ENCODE measurements at places on chromosomes 12 and 14.
A peak's percentile ranks its signal among the peaks of the same experiment; 100 is the strongest.

GRCh38 chr12:52004042-52004648 lies 2.6 kb upstream of the TAMALIN start:
- peak; percentile 63 for DNase-seq

DNA sequence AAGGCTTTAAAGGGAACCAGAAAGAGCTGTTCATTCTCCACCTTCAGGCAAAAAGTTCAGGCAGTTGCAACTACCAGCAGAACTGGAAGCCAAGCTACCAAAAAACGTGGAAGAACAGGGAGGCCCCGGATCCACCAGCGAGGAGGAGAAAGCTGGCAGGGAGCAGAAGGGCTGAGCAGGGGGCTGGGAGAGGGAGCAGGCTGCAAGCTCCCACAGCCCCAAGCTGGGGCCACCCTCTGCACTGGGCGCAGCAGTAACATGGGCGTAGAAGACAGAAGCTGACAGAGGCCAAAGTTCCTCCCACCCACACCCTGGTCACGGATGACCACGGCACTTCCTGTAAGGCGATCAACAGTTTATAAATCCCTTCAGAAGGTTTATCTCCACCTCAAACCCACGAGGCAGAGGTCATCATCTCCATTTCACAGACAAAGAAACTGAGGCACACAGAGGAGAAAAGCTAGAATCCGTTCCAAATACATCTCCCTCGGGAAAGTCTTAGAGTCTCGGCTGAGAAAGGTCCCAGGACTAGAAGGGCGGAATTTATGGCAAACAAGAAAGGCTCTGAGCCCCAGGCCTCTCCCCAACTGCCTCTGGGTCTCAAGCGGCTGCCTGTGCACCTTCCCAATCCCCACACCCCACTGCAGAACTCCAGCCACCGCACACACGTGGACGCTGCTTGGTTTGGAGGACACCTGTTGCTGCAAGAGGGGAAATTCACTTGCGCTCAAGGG lies 1.8 kb downstream of the CCDC85C start:
- no peak for DNase-seq

DNA sequence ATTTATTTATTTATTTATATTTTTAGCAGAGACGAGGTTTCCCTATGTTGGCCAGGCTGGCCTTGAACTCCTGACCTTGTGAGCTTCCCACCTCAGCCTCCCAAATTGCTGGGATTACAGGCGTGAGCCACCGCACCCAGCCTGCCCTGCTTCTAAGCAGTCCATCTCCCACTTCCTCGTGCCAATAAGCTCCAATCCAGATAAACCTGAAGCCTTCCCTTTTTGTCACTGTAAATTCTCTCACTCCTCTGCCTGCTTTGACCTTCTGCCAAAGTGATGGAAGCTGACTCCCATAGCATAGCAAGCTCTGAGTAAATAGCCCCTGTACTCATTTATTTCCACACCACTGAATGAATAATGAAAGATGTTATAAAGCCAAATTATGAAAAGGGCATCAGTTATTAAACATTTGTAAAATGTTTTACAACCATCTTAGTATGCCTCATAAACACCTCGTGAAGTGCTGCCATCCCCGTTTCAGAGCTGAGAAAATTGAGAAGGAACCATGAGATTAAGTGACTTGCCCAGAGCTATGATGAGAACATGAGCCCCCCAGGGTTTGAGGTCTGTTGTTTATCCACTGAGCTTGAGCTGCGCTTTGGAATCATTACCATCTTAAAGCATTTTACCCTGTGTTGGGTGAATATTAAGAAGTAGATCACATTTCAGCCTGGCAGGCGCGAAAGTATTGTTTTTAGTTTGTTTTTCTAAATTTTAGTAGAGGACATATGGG lies 30.4 kb downstream of the MANSC1 start:
- DNase-seq, result peak; percentile 22

GRCh38 chr12:24088751-24089509 lies 139.5 kb upstream of the SOX5 start:
- no peak for DNase-seq

DNA sequence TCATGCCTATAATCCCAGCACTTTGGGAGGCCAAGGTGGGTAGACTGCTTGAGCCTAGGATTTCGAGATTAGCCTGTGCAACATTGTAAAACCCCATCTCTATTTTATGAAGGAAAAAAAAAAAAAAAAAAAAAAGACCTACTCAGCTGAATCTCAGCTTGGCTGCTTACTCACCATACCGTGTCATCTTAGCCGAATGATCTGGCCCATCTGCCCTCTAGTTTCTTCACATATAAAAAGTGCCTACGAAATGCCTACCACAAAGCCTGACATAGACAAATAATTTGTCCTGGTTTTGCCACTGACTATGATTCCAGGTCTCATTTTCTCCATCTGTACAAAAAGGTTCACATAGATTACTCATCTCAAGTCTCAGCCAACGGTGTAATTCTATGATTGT lies 10.1 kb downstream of the DIABLO start:
- DNase-seq, result no peak

- no peak for DNase-seq
Measured at GRCh38 chr14:36724162-36724561, 62.5 kb downstream of the PAX9 start.

Measured in fibroblast of skin of back (primary cell).